ENCODE measurements at places on chromosomes 12 and 14.

DNA sequence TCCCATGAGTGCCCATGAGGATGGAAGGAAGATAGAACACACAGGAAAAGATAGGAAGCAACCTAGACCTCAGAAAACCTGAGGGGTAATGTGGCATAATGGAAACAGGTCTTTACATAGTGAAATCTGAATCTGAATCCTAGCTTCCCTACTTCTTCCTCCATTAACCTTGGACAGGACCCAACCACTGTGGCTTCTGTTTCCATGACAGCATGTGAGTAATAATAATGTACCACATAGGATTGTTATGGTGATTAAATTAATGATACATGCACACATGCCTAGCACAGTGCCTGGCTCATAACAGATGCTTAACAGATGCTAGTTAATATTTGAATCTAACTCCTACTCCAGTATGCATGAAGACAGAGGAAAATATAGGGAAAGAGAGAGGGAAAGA is 11.2 kb downstream of the TTC9 start:
- no peak for DNase-seq

DNA sequence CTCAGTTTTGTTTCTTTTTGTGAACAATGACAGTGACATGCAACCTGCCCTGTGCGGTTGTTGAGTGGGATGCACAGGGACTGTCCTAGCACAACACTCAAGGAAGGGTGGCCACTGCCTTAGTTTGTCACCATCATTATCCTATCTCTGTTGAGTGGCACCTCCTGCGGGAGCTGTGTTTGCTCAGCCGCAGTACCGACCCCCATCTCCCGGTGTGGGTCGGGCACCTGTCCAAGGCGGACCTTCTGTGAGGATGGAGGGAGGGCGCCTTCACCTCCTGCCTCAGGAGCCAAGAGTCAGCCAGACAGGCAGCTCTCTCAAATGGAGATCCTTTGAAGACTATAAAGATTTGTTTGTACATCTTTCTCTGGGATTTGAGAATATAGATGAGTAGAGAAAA is 142.1 kb downstream of the TSPAN9 start:
- no peak for DNase-seq

DNA sequence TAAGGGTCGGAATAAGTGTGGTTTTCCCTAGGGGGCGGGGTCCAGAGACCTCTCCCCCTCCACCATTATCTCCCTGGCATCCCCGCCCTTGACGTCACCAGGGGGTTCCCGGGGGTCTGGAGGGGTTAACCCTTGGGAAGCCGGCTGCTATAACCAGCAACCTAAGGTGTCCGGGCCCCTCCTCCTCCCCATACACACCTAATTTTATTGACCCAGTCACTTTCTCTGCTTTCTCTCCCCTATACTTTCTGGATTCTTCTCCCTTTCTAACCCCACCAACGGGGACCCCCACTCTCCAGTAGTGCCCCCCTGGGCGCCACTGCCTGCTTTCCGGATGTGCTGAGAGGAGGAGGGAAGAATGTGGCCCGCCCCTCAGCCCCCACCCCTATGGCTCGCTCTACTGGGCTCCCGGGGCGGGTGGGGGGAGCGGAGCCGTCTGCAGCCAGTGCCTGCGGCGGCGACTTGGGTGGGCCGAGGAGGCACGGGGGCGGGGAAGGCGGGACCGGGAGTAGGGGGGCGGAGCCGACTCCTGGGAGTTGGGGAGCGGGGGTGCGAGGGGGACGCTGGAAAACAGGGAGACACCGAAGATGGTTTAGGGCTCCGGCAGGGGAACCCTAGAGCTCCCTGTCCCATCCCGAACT is 1.8 kb downstream of the GLI1 start:
- DNase-seq: peak; percentile 56

GRCh38 chr12:55666508-55666907 is 29.8 kb downstream of the OR10P1 start:
- no peak for DNase-seq

DNA sequence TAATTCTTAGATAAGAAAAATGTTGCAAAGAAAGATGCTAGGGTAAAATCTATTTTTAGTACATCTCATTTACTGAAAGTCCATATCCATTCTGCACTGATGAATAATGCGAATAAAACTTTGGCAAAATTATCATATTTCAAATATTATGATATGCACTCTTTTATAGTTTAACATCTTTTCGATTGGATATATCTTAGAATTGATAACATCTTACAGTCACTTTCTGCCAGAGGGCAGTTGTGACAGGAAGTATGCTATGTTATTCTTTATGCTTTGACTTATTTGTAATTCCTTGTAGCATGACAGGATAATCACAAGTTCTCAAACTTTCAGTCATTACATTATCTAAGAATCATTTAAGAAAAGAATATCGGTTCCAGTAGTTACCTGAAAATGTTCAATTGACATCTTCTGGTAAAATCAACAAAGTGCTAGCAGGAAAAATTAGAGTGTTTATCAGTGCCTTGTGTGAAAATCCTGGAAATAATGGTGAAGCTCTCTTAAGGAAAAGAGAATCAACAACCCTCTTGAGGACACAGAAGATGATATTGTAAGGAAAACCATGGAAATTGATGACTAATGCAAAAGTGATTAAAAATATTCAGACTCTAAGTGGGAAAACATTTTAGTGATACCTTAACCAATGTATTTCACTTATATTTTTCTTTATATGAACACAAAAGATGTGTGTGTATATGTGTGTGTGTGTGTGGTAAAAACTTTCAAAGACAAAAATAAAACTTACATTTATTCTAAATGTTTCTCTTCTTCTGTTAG is 95.5 kb downstream of the SLC6A15 start:
- DNase-seq: no peak

GRCh38 chr12:79926951-79927350 is 7.9 kb downstream of the PPP1R12A start:
- no peak for DNase-seq

- DNase-seq: no peak
Observed at GRCh38 chr14:46384611-46385010, 267.0 kb downstream of the RPL10L start.

GRCh38 chr12:86435053-86435452 is 178.9 kb upstream of the MGAT4C start:
- no peak for DNase-seq

DNA sequence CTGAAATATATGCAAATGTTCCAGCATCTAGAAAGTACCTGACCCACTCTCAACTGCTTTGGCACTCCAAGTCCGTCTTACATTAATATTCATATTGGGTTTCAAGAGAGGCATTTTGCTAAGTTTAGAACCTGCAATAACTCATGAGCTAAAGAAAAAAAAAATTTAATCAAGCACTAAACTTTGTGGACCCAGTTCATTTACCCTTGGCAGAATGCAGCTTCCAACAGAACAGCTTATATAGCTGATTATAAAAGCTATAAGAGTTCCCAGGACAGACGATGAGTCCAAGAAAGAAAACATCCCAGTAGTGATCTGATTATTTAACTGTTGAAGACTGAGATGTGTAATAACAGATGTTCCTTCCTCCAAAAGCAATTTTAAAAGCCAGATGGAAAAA is 592.0 kb downstream of the KCNH5 start:
- no peak for DNase-seq

DNA sequence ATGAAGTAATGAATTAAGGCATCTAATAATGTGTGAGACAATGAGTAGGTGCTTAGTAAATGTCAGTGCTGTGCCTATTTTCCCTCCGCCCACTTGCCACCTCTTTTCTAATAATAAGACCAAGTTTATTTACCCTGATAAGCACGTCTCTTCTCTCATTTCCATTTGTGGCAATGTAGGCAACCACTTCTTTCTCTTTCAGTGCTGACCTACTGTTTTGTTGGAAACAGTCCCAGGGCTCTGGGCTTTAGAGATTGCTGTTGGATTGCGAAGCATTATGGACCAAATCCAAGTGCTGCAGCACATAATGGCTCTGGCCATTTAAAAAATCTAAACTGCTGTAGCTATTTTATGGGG is 141.3 kb upstream of the PLEKHG7 start:
- no peak for DNase-seq

DNA sequence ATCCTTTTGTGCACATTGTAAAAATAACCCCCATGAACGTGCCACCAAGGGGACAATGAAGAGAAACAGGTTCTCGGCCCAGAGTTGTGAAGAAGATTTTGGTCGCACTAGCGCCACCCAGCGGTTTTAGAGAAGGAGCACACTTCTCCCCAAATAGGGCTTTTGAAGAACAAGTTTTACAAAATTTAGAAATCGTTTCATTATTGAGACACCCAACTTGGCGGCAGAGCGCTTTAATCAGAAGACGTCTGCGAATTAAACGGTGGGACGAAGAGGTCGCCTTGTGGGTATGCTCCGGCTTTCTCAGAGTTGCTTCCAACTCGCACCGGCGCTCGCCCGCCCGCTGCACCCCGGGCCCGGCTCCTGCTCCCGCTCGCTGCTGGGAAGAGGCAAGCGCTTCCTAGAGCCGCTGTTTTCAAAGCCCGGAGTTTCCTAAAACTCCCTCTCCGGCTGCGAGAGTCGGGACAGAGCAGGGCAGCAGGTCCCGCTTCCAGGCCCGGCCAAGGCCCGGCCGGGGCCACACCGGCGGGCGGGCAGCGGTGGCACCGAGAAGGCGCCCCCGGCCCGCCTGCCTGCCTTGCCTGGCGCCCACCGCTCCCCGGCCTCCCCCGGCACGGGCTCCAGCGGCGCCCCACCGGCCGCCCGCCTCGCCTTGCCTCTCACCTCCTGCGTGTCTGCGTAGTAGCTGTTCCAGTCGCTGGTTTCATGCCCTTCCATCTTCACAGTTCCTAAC is 645 bp downstream of the FOXA1 start:
- DNase-seq: peak; percentile 37

DNA sequence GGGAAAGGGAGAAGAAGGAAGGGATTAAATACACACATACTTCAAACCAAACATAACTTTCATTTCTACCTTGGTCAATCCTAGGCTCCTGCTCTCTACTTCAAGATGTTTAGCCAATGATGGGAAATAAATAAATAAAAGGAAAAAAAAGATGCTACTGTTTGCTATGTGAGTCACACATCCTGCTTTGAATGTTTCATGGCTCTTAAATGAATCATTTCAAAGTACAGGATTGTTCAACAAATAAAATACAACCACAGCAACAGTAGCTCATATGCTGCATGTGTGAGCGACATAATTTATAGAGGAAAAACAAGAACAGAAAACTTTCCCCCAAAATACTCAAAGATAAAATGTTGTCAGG is 54.3 kb upstream of the NPFF start:
- no peak for DNase-seq

GRCh38 chr12:96236221-96236822 is 42.1 kb downstream of the ELK3 start:
- no peak for DNase-seq

All from activated T-cell treated with anti-CD3 and anti-CD28 coated beads, Interleukin-2, amount 50 U/mL, for 24 hours (primary cell).